Stimulated activated CD8-positive, alpha-beta memory T cell treated with anti-CD3 and anti-CD28 coated beads, Interleukin-2, amount 100 ng/mL, for 1 hour (primary cell): ENCODE measurements at places on chromosomes 11 and 22.

- no peak for DNase-seq
These were observed 144.0 kb upstream of the GRK3 start for GRCh38 chr22:25420471-25420924.

DNA sequence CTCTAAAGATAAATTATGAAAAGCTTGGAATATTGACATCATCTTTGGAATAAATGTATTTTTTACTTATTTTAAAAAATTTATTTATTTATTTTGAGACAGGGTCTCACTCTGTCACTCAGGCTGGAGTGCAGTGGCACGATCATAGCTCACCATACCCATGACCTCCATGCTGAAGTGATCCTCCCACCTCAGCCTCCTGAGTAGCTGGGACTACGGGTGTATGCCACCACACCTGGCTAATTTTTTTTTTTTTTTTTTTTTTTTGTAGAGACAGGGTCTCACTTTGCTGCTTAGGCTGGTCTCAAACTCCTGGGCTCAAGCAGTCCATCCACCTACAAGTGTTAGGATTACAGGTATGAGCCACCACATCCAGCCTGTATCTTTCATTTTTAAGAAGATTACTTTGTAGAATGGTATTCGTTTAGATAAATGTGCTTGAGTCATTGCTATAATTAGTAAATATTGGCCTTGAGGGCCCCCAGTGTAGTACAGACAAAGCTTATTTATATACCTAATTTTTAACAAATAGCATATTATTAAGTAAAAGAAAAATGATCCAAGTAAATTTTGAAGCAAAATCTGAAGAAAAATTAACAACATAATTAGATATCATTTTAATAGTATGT lies 8.5 kb downstream of the SWAP70 start:
- DNase-seq = no peak

- DNase-seq = no peak
These were observed 13.8 kb downstream of the CHRDL2 start for GRCh38 chr11:74717221-74717969.

- no peak for DNase-seq
These were observed 176.2 kb upstream of the FAT3 start for GRCh38 chr11:92048415-92048814.

- DNase-seq = no peak
These were observed 104.5 kb downstream of the PDE3B start for GRCh38 chr11:14748090-14748489.

- no peak for DNase-seq
These were observed 56.1 kb upstream of the RBFOX2 start for GRCh38 chr22:36084717-36085116.

DNA sequence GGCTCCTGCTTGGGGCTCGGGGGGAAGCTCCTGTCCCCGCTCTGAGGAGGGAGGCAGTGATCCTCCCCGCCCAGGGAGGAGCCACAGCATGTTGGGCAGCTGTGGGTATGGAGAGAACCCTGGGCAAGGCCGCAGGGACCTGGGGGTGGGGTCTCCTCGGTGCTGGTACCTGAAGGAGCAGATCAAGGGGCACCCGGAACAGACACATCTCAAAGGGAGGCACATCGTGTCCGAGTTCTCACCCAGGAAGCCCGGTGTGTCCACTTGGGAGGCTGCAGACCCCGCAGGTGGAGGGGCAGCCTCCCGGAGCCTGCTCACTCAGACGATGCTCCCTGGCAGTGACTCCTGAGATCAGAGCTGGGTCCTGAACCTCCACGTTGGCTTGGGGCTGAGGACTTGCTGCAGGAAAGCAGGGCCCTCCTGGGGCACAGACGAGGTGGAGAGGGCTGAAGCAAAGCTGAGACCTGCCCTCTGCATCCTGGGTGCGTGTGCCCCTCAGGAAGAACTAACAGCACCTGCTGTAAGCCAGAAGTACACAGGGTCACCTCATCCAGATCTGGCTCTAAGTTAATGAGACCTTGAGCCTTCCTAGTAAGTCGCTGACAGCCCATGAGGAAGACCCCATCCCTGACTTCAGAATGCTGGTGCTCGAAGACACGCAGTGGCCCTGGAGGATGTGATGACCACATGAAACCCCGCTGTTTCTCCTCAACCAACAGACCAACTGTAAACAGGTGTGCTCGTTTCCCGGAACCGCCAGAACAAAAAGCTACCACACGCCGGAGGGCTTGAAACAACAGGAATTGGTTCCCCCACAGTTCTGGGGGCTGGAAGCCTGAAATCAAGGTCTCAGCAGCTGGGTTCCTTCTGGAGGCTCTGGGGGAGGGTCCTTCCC lies 5.9 kb upstream of the OSBPL5 start:
- no peak for DNase-seq

DNA sequence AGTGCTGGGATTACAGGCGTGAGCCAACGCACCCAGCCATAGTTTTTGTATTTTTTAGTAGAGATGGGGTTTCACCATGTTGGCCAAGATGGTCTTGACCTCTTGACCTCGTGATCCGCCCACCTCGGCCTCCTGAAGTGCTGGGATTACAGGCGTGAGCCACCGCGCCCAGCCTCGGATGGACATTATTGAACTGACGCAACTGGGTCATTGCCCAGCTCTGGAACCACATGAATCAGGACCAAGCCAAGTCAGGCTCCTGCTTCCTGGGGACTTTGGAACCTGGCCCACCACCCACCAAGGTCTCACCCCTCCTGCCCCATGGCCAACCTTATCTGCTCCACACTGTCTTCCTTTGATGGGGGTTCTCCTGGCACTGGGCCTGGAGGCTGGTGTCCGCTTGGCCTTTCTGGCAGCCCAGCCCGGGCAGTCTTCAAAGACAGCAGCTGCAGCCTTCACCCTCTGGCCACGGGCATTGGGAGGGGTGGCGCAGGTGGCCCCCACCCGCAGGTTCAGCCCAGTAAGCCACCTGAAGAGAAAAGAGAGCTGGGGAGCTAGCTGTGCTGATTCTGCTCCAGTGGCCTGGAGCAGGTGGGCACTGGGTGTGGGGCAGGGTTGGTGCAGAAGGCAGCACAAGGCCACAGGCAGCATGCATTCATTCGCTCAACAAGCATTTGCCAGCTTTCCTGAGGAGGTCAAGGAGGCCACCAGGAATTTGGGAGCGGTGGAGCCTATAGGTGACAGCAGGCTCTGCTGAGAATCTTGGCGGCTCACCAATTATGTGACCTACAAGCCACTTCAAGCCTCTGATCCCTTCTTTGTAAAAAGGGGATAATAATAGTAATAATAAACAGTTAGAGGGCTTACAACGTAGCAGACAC lies 5.7 kb downstream of the CHADL start:
- no peak for DNase-seq

DNA sequence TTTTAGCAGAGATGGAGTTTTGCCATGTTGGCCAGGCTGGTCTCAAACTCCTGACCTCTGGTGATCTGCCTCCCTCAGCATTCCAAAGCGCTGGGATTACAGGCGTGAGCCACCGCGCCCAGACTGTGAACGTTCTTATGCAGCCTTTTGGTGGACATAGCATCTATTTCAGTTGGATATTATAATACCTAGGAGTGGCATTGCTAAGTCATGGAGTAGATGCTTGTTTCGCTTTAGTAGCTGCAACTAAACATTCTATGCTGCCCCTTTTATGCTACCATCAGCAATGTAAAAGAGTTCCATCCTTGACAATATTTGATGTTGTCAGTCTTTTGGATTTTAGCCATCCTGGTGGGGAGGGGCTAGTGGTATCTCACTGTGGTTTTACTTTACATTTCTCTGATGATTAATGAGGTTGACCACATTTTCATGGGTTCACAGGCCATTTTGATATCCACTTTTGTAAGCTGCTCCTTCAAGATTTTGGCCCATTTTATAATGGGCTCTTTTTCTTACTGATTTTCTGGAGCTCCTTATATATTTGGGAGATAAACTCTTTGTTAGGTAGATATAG lies 16.5 kb upstream of the APOBEC3A start:
- no peak for DNase-seq

- DNase-seq = no peak
These were observed 20.0 kb downstream of the CRKL start for GRCh38 chr22:20937031-20937793.

DNA sequence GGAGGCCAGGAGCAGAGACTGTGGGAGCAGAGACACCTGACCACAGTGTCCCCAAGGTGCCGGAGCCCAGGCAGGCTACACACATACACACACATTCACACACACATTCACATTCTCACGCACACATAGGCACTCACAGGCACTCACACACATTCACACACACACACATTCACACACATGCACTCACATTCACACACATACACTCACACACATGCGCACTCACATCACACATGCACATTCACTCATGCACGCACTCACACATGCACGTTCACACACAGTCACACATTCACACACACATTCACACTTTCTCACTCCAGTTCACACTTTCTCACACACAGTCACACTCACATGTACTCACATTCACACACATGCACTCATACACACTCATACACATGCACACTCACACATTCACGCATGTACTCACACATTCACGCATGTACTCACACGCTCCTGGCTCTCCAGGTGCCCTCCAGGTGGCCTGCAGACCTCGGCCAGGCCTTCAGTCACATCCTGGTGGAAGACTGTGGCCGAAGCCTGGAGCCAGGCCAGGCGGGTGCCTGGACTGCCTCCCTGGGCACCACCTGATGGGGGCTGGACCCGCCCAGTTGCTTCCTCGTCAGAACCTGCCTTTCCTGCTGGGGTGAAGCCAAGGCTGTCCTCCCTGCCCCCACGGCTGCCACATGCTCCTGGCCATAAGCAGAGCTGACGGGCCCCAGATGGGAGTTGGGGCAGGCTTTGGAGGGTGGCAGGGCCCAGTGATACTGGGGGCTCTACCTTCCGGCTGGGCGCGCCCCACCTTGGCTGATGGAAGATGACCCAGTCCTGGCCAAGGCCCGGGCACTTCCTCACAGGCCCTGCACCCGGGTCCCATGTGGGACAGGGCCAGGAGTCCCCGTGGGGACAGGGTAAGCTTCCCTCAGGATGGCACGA lies 89.5 kb downstream of the WNT7B start:
- no peak for DNase-seq

GRCh38 chr11:115217726-115218311 lies 286.4 kb downstream of the CADM1 start:
- no peak for DNase-seq

- DNase-seq = no peak
These were observed 596.6 kb downstream of the METTL15 start for GRCh38 chr11:28704801-28705200.

DNA sequence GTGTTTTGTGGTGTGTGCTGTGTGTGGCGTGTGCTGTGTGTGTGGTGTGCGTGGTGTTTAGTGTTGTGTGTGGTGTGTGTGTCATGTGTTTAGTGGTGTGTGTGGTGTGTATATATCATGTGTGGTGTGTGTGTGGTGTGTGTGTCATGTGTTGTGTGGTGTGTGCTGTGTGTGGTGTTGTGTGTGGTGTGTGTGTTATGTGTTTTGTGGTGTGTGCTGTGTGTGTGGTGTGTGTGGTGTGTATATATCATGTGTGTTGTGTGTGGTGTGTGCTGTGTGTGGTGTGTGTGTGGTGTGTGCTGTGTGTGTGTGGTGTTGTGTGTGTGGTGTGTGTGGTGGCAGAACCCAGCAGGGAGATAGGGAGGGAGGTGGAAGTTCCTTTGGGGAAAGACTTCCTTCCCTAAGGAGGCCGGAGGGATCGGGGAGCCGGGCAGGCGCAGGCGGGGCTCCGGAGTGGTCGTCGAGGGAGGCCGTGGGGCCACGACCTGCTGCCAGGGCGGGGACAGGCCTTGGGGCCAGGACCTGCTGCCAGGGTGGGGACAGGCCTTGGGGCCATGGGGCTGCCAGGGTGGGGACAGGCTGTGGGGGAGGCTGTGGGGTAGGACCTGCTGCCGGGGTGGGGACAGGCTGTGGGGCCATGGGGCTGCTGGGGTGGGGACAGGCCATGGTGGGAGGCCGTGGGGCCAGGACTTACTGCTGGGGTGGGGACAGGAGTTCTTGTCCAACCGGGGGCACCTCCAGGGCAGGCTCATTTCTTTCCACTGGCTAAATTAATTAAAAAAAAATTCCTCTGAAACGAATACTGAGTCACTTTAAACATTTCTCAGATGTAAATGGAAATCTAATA lies 15.2 kb downstream of the PIM3 start:
- no peak for DNase-seq

GRCh38 chr11:95095858-95096587 lies 6.4 kb downstream of the ENDOD1 start:
- no peak for DNase-seq

DNA sequence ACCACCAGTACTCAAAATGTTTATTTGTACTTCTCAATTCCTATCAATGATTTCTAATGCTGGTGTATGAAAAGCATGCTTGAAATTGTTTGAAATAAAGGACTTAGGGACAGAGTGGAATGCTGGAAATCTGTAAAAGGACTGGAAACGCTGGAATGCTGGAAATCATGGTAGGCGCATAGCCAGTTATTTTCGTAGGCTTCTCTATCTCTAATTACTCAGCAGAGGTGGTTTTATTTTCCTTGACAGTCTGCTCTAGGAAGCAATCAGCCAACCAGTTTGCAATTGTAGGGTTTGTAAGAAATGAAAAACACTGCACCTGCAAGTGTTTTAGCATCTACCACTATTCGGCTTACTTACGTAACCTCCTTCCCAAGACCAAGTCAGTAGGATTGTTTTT lies 788 bp downstream of the LIN7C start:
- no peak for DNase-seq

DNA sequence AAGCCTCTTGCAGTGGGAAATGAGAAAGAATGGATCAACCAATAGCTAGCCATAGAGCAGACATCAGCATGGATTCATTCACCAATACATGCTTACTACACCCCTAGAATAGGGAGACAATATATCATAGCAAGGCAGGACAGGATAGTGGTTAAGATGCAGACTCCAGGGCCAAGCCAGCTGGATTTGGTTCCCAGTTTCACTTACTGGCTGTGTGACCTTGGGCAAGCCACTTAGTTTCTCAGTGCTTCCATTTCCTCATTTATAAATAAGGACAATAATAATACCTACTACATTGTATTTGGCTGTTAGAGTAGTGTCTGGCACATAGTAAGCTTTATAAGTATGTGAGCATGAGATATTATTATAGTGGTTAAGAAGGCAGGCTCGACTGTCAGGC lies 7.1 kb downstream of the DCHS1 start:
- no peak for DNase-seq

DNA sequence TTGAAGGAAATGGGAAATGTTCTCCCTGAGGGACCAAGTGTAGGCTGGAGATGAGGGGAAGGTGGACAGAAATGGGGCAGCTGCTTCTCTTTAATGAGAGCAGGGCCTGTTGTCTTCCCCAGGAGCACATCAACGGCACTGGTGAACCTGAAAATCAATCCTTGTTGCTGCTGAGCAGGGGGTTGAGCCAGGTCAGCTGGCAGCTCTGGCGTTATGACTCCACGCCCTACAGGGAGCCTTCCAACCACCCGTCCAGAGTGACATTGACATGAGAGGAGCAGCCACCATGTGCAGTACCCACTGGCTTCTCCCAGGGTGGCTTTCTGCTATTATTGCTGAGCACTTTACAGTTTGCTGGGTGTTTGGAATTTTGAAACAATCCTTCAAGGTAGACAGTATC lies 116.9 kb upstream of the LDLRAD3 start:
- no peak for DNase-seq

- no peak for DNase-seq
These were observed 1.6 kb downstream of the APOL2 start for GRCh38 chr22:36237462-36238372.

- no peak for DNase-seq
These were observed 105.0 kb upstream of the SESN3 start for GRCh38 chr11:95335989-95336388.
